Naive thymus-derived CD4-positive, alpha-beta T cell (primary cell): ENCODE measurements at places on chromosomes 1 and 21. TPM values are rescaled to one million over a fixed set of nuclear protein-coding genes. Genes with fewer than 3 reads are reported as not detected.

C8B gene
- not detected for polyA plus RNA-seq

SH2D1B gene
- polyA plus RNA-seq: 0.31 TPM

MASP2 gene
- 0.13 TPM for polyA plus RNA-seq

- H3K4me1 ChIP-seq: no peaks in the 10 kb centered on the region
- no peaks in the 10 kb centered on the region for H3K36me3 ChIP-seq
- DNase-seq: no peak
- H3K4me3 ChIP-seq: no peak overlapping the region
- no peak overlapping the region for H3K27ac ChIP-seq
Observed at GRCh38 chr1:70628973-70629372, 217.9 kb downstream of the CTH start.

DNA sequence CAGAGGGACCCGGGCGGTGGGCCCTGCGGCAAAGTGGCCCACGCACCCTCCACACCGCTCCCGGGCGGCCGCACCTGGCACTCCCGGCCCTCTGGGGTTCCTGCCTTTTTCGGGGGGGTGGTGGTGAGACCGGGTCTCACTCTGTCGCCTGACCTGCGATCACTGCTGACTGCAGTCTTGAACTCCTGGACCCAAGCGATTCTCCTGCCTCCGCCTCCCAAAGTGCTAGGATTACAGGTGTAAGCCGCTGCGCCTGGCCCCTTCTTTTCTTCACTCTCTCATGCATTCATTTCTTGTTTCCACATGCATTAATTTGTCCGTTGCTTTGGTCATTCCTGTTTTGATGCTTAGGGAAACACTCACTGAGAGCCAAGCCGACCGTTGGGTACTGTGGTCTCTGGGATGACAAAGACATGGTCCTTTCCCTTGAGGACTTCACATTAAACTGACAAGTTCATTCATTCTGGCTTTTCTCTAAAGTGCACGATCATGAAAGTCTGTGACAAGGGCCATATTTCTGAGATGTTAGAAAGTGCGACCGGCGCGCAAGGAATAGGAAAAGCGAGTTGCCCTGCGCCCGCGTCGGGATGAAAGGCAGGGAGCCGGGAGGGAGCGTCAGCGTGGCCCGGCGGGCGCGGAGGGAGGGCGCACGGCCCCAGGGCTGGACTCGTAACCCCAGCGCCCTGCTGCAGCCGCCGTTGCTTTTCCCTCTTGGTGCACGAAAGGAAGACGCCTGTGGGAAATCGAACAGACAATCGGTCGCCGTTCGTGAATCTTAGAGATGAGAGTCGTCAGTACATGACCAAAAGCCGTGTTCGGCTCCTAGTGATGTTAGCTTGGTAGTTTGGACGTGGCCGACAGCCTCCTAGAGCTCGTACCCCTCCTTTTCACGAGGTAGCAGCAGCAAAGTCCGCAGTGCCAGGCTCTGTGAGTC, 1.0 kb upstream of the MCOLN2 start:
- peaks cover 13% of the 10 kb centered on the region for H3K27me3 ChIP-seq
- H3K27ac ChIP-seq: no peak overlapping the region
- peak overlapping the region; percentile 57 for H3K4me3 ChIP-seq
- no peaks in the 10 kb centered on the region for H3K36me3 ChIP-seq
- H3K4me1 ChIP-seq: peaks cover 17% of the 10 kb centered on the region

DNA sequence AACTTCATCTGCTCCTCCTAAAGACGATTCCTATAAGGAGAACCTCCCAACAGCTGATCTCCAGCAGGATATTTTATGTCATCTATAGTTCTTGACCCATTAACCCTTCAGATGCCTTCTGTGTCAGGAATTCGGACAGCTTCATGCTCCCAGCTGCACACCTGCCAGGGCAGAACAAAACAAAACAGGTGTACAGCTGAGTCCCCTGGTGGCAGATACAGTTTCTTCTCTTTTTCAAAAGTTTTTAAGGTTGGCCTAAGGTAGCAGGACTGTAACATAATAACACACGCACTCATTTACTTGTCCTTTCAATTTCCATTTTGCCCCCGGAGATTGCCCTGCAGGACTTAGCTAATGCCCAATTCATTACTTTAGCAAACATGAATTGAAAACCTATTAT, 218.3 kb downstream of the S1PR1 start:
- H3K4me1 ChIP-seq: peaks cover 12% of the 10 kb centered on the region
- no peaks in the 10 kb centered on the region for H3K27me3 ChIP-seq
- H3K36me3 ChIP-seq: no peaks in the 10 kb centered on the region
- no peak overlapping the region for H3K27ac ChIP-seq

DNA sequence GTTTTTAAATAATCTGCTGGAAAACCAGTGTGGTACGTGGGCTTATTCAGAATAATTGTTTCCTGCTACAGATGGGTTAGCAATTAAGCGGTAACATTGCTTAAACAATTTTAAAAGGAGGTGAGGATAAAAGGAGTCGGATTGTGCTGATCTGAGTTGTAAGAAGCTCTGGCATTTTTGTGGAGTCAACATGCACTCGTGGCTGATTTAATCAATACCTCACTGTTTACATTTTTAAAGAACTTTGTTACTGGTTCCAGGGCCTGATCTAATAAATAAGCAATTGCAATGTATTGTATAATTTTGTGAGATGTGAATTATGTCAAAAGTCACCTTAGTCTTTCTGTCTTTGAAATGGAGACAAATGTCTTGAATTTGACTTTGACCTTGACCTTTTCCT, 474.0 kb downstream of the SETD4 start:
- no peak overlapping the region for H3K27ac ChIP-seq
- no peaks in the 10 kb centered on the region for H3K36me3 ChIP-seq
- no peak for DNase-seq
- no peak overlapping the region for H3K4me3 ChIP-seq
- H3K4me1 ChIP-seq: no peaks in the 10 kb centered on the region
- H3K27me3 ChIP-seq: no peaks in the 10 kb centered on the region

GABRD gene
- 0.31 TPM for polyA plus RNA-seq

DNA sequence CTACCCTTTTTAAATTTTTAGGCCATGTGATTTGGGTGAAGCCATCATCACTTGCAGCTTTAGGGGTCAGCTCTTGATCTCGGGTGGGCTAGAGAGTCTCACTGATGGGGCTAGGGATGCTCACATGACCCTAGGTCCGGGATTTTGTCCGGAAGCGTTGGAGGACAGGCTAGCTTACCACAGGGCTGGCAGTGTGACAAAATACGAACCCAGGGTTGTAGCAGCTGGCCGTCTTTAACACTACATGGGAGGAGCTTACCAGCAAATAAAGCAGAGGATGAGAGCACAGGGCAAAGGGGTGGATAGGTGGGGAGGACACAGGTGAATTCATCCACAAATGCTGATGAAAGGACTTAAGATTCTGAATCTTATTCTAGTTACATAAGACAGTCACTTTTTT, 21.9 kb downstream of the GPR161 start:
- H3K4me3 ChIP-seq: no peak overlapping the region
- no peaks in the 10 kb centered on the region for H3K4me1 ChIP-seq
- no peak overlapping the region for H3K27ac ChIP-seq

CCDC181 gene
- not detected for polyA plus RNA-seq

CBR3 gene
- polyA plus RNA-seq: 5.6 TPM

DNA sequence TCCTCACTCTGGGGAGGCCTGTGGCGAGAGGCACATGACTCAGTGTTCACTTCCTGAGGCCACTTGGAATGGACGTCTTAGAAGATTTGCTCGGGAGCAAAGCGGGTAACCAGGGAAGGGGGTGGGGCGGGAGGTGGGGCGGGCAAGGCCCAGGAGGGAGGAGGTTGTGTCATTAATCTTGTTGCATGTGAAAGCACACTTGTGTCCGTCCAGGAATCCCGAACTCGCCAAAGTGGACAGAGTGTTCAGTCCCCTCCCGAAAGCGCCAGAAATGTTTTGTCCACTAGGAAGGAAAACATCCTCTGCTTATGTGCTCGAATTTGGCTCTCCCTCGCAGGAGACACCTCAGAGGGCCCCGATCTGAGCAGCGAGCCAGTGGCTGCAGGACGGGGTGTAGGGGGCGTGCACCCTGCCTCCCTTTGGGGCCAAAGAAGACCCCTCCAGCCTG, 84.2 kb downstream of the SPSB1 start:
- H3K4me3 ChIP-seq: no peak overlapping the region
- no peaks in the 10 kb centered on the region for H3K36me3 ChIP-seq
- no peak overlapping the region for H3K27ac ChIP-seq
- no peaks in the 10 kb centered on the region for H3K4me1 ChIP-seq
- H3K27me3 ChIP-seq: no peaks in the 10 kb centered on the region

DNA sequence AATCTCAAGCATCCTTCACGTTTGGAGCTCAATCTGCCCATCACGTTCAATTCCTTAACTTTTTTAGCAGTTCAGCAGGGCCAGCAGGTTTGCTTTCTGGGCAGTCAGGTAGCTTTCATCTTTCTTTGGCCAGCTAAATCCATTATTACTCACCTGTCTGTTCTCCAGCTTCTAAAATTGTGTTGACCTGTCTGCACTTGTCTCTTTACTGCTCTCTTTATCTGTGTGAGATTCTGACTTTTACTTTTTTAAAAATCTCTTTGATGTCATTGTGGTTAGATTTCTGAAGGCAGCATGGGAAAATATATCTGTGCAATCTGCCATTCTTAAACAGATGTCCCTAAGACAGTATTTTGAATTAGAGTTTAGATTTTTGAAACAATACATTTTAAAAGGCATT, 24.9 kb upstream of the CYYR1 start:
- no peak for DNase-seq
- no peaks in the 10 kb centered on the region for H3K36me3 ChIP-seq
- no peak overlapping the region for H3K4me3 ChIP-seq
- no peaks in the 10 kb centered on the region for H3K27me3 ChIP-seq
- H3K27ac ChIP-seq: no peak overlapping the region

GRCh38 chr1:166969074-166969677, 6.2 kb downstream of the ILDR2 start:
- H3K4me1 ChIP-seq: no peaks in the 10 kb centered on the region
- no peak overlapping the region for H3K4me3 ChIP-seq
- no peaks in the 10 kb centered on the region for H3K36me3 ChIP-seq
- H3K27me3 ChIP-seq: peaks cover 5% of the 10 kb centered on the region
- DNase-seq: peak; percentile 3

- H3K36me3 ChIP-seq: no peaks in the 10 kb centered on the region
- no peak for DNase-seq
- no peaks in the 10 kb centered on the region for H3K4me1 ChIP-seq
- no peaks in the 10 kb centered on the region for H3K27me3 ChIP-seq
- H3K27ac ChIP-seq: no peak overlapping the region
- no peak overlapping the region for H3K4me3 ChIP-seq
Observed at GRCh38 chr1:18326211-18326897, 154.4 kb upstream of the KLHDC7A start.

DNA sequence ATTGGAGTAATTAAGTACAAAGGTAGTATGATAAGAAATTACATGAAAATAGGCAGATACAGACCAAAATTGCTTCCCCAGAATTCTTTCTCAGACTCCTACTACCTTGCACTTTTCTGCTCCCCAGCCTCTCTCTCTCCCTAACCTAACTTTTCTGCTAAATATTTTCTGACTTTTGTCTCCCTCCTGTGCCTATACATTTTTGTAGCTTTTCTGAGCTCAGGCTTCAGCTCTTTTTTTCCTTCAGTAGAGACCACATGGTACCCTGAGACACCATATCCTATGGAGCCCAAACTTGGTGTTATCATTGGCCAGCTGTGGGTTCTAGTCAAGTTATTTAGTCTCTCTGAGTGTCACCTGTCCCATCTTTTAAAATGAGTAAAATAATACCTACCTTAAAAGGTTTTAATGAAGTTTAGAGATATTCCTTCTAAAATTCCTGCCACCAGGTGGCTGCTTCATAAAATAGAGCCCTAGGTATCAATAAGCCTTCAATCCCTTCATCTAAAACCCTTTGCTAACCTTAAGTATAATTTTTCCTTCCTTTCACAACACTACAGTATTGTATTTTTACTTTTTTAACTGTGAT, 237.6 kb upstream of the DUSP10 start:
- no peaks in the 10 kb centered on the region for H3K27me3 ChIP-seq
- H3K4me3 ChIP-seq: no peak overlapping the region
- H3K4me1 ChIP-seq: no peaks in the 10 kb centered on the region
- H3K36me3 ChIP-seq: no peaks in the 10 kb centered on the region
- no peak overlapping the region for H3K27ac ChIP-seq

DNA sequence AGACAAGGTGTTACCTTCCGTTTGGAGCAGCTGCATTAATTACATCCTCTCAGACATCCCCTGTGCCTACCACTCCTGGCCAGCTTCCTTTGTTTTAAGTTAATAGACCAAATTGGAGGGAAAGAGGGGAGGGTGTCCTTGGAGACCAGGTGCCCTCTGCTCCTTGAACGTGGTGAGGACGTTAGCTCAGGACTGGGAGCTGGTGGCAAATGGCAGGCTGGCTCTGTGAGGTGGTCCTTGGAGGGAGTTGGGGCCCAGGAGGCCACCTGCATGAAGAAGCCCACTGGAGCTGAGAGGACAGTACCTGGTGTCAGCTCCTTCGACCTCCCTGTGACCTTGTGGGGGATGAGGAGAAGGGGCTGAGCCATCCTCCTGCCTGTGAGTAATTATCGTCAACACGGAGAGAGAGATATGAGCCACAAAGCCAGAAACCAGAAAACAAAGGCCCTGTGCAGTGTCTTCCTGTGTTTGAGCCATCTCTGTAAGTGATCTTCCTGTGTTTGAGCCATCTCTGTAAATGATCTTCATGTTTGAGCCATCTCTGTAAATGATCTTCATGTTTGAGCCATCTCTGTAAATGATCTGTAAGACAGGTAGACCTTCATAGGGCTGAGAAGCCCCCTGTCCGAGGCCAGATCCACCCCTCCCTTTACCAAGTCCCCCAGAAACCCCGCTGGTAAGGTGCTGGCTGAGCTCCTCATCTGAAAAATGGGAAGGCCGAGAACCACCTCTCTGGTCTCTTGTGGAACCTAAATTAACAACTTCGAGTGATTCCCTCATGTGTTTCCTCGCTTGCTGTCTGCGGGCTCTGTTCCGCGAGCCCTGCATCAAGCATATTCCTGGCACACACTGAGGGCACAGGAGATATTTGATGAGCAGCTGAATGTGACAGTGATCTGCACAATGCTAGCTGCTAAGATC, 126.0 kb downstream of the CAMTA1 start:
- H3K36me3 ChIP-seq: no peaks in the 10 kb centered on the region
- no peak for DNase-seq
- no peak overlapping the region for H3K27ac ChIP-seq
- no peaks in the 10 kb centered on the region for H3K4me1 ChIP-seq
- H3K4me3 ChIP-seq: no peak overlapping the region

DNA sequence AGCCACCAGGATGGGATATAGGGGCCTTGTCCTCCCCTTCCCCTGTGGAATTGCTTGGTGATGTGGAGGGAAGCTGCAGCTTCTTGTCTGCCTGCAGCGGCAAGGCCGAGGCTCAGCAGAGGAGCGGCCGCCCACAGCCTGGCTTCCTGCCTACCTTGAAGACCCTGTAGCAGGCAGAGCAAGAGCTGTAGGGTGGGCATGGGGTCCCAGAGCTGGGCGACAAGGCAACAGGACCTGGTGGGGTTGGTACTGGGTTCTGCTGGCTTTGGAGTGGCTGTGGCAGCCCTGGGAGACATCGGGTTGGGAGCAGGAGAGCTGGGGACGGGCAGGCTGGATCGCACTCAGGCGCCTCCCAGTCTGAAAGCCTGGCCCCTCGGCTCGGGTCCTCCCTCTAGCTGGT, 5.7 kb upstream of the GPR153 start:
- no peaks in the 10 kb centered on the region for H3K27me3 ChIP-seq
- no peaks in the 10 kb centered on the region for H3K4me1 ChIP-seq
- DNase-seq: no peak
- H3K4me3 ChIP-seq: no peak overlapping the region
- no peaks in the 10 kb centered on the region for H3K36me3 ChIP-seq
